ENCODE measurements at places on chromosomes 1 and 21. TPM values are rescaled to one million over a fixed set of nuclear protein-coding genes. Genes with fewer than 3 reads are reported as not detected.

DNA sequence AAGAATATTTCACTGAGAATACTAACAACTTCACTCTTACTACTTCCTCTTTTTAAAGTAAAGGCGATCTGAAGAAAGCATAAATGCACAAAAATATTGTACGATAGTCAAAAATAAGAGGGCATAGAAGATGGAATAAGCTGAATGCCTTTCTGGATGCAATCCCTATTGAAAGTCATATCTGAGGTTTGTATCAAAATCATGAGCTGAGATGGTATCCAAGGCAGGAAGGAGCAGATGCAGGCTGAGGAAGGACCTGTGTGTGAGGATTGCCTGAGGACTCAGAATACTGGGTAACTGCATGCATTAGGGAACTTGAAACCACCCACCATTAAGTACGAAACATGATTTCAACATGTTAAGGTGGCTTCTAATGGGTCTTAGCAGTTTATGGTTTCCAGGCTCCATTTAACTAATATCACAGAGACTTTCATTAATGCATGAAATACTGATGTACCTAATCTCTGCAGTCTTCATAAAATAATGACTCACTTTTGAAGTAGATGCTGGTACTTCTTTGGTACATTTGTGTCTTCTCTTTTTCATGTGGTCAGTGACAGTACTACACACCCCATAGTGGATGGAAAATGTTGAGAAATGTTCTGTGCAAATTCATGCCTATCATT lies 29.6 kb upstream of the RGS1 start:
- ATAC-seq, result no peak

DNA sequence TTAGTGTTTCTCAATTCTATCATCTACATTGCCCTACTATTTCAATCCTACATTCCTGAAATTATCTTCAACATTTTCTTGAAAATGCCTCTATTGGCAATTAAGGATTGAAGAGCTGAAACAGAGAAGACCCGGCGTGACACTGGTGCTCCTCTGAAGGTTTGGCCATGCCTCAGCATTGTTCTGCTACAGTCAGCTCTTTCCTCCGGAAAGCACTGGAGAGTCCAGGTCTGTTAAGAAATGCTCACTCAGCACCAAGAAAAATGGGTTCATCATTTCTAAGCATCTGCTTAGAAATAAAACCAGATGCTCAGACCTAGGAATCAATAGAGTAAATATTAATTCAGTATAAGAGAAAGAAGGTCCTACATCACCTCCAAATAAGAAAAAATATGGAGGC lies 58.8 kb downstream of the WARS2 start:
- ATAC-seq, result no peak

- no peak for ATAC-seq
Observed at GRCh38 chr21:20631633-20632032, 366.6 kb upstream of the NCAM2 start.

DNA sequence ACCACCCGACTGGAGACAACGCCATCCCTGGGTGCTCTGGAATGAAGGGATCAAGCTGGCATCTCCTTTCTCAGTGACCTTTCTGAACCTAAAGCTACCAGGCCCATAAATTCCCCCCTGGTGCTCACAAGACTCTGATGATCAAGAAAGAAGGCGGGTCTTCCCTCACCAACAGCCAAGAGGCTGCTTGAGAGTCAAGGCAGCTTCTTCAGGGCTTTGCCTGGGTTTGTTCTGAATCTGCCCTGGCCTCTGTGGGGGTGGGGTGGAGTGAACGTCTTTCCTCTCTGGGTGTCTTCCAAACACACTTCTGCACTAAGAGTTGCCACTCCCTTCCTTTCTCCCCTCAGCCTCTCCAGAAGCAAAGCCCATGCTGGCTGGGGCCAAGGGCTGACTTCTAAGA lies 36.1 kb downstream of the CD247 start:
- no peak for ATAC-seq

DNA sequence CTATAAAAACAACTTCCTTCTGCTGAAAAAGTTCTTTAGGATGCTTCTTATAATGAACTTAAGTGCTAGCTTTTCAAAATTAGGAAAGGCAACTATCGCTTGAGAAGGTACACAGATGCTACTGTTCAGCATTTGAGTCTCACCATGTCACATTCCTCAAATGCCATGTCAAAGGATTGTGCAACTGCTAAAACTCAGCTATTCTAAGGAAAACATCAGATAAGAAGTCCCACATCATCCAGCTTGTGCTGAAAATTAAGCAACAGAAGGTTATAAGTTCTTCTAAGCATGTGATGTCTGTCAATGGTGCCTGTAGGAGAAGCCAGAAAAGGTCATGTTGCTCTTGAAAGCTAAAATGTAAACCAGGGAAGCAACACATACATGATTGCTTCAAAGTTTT lies 36.5 kb downstream of the MCOLN2 start:
- no peak for ATAC-seq

GRCh38 chr1:168628807-168629206 lies 52.4 kb downstream of the XCL1 start:
- no peak for ATAC-seq

DNA sequence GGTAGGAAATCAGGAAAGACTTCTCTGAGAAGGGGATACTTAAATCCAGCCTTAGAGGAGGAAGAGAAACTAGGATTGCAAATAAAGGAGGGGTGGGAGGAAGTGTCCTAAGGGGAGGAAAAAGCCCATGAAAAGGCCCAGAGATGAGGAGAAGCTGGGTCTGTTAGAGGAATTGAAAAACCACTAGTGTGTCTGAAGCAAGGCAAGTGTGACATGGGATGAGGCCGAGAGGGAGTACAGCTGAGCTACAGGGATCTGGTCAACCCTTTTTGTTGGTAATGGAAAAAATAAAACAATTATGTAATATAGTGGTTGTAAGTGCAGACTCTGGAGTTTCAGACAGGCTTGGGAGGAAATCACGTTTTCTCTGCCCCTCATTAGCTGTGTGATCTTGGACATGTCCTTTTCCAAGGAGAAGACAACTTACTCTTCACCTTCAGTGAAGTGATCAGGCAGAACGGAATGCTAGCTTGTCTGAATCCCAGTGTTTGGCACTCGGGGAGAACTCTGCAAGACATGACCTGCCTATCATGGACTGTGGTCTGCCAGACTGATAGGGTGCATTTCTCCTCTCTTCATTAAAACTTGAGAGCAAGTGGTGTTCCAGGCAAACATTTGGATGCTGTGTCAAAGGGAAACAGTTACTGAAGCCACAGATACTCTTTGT lies 7.4 kb upstream of the S100A10 start:
- peak; percentile 43 for ATAC-seq

DNA sequence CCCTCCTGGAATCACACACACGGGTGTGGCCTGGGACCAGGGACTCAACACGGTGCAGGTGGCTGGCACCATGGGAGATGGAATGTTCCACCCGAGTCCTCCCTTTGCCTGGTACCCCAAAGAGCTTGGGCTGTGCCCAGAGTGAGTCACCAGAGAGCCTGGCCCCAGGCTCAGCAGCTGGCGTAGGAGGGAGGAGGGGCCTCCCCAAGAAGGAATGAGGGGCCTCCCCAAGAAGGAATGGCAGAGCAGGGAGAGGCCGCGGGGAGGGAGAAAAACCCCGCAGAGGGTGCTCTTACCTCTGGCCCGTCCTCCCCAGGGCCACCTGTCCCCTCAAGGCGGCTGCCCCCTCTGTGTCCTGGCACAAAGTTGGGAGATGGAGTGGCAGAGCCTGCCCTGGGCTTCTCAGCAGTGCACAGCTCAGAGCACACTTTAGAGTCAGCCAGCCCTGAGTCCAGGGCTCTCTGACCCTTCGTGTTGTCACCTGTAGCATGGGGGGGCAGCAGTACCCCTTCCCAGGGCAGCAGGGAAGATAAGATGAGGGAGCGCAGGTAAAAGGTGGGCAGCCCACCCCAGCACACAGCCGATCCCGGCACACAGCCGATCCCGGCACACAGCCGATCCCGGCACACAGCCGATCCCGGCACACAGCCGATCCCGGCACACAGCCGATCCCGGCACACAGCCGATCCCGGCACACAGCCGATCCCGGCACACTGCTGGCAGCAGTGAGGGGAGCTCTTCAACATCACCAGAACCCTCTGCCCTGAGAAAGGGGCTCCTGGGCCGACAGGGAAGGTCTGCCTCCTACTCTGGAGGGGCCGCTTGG lies 20.2 kb upstream of the KCNAB2 start:
- ATAC-seq, result no peak

DNA sequence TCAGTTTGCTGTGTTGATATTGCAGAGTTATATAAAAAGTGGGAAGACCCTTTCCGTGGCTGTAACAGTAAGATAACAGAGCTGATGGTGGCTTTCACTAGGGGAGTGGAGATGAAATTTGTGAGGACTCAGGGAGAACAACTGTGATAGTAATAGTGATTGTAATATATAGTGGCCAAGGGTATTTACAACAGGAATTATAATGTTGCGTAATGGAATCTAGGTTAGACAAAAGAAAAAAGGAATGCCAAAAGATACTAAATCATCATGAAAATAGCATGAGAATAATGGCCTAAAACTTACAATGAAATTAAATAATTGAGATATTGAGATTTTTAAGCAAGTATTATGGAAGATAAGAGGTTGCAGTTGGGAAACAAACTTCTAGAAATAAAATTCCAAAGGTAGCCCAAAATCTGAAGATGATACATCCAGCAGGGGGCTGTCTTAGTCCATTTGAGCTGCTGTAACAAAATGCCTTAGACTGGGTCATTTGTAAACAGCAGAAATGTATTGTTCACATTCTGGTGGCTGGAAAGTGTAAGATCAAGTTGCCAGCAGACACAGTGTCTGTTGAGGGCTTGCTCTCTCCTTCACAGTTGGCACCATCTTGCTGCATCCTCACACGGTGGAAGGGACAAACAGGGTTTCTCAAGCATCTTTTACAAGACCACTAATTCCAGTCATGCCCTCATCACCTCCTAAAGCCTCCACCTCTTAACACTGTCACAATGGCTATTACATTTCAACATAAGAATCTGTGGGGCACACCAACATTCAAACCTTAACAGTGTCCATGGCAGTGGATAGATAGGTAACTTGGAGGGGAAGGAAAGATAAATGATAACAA lies 711.2 kb downstream of the MRPL39 start:
- ATAC-seq, result no peak

- ATAC-seq, result peak; percentile 48
Observed at GRCh38 chr1:231778009-231778719, 151.6 kb downstream of the DISC1 start.

- ATAC-seq, result no peak
Observed at GRCh38 chr1:76093522-76094312, 19.2 kb downstream of the ST6GALNAC3 start.

DNA sequence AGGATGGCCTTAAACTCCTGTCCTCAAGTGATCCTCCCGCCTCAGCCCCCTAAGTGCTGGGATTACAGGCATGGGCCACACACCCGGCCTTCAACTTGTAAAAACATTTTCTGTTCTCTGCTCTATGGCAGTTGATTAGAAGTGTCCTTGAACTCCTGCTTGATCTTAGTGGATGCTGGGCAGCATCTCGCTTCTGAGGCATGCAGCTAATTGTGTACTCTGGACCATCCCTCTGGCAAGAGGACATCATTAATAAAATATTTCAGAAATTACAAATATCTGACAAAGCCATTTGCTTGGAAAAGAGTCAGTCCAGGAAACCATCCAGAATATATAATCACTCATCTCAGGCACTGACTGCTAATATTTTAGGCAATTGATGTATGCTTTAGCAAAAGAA lies 8.1 kb downstream of the NGF start:
- ATAC-seq, result no peak

DNA sequence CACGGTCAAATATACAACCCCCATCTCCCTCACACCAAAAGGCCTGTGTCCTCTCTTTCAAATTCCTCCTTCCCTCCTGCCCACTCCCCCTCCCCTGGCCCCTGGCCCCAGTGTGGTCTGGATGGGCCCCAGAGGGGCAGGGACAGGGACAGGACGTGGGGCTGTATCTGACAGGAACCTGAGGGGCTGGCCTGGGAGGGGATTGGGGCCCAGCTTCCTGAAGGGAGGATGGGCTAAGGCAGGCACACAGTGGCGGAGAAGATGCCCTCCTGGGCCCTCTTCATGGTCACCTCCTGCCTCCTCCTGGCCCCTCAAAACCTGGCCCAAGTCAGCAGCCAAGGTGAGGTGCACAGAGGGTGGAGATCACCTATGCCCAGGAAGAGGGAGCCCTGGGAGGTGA lies at the start of gene MPL:
MPL (plus strand) TSS at position 231 of the 400 bp plus-strand sequence; CDS start at position 262, 31 bp downstream.
- ATAC-seq, result no peak

DNA sequence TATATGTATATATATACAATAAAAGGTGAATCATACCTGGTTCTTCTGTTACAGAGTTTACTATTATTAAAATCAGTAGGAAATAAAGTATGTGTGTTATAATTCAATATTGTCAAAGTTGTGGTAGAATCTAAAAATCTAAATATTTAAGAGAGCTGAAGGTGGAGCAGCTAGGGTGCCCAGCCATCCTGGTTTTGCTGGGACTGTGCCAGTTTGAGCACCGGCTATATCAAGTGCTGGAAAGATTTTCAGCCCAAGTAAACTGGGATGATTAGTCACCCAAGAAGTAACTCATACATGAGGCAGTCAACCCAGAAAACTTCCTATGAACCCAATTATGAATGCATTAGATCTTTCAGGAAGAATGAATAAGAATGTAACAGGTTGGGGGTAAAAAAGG lies 16.9 kb upstream of the KRTAP19-5 start:
- no peak for ATAC-seq

GRCh38 chr1:169044296-169044695 lies 62.2 kb upstream of the ATP1B1 start:
- peak; percentile 52 for ATAC-seq

DNA sequence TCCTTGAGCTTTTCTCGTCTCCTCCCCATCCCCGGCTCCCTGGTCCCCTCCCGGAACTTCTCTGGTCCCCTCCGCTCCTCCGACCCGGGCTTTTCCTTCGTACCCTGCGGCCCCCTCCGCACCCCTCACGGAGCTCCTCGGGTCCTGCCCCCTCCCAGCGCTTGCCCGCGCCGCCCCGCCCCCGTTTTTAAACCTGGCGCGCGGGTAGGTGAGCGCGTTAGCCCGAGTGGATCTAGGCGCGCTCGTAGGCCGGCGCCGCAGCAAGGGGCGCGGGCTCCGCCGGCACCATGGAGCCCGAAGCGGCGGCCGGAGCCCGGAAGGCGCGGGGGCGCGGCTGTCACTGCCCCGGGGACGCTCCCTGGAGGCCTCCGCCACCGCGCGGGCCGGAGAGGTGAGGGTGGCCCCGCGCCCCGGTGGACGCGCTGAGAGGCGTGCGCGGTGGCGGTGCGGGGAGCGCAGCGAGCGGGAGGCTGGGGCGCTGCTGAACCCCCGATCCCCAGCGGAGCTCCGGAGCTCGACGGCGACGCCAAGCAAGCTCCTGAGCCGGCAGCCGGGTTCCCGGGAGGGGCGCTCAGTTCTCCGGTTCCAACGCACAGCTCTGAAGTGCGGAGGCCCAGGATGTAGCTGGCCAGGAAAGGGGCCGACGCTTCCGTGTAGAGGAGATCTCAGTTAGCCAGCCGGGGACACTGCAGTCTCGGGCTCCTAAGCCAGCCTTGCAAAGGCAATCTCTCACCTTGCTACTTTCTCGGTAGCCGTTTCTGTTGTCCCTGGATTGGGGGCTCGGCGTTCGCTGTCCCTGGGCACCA lies at the start of gene RIPPLY3:
RIPPLY3 (plus strand) TSS at position 217 of the 806 bp plus-strand sequence; CDS start at position 288, 71 bp downstream.
- no peak for ATAC-seq

GRCh38 chr1:165696625-165697100 lies 1.7 kb downstream of the ALDH9A1 start:
- peak; percentile 60 for ATAC-seq

The MXRA8 gene
- total RNA-seq, result 69.8 TPM

The LCE3A gene
- not detected for total RNA-seq

The TMCC2 gene
- total RNA-seq, result 4.0 TPM

The VTCN1 gene
- total RNA-seq, result 2.1 TPM

The BSND gene
- not detected for total RNA-seq

The CDC20 gene
- not detected for total RNA-seq

The ATP6V1G3 gene
- total RNA-seq, result not detected

The TMPRSS3 gene
- 0.52 TPM for total RNA-seq

The NBPF12 gene
- total RNA-seq, result 15.9 TPM

The AADACL4 gene
- total RNA-seq, result not detected

The SV2A gene
- total RNA-seq, result 9.2 TPM

The FMO3 gene
- total RNA-seq, result 3.9 TPM

The SPRR3 gene
- total RNA-seq, result 5.9 TPM
